ENCODE measurements at places on chromosomes 11 and 22. TPM values are rescaled to one million over a fixed set of nuclear protein-coding genes. Genes with fewer than 3 reads are reported as not detected.

DNA sequence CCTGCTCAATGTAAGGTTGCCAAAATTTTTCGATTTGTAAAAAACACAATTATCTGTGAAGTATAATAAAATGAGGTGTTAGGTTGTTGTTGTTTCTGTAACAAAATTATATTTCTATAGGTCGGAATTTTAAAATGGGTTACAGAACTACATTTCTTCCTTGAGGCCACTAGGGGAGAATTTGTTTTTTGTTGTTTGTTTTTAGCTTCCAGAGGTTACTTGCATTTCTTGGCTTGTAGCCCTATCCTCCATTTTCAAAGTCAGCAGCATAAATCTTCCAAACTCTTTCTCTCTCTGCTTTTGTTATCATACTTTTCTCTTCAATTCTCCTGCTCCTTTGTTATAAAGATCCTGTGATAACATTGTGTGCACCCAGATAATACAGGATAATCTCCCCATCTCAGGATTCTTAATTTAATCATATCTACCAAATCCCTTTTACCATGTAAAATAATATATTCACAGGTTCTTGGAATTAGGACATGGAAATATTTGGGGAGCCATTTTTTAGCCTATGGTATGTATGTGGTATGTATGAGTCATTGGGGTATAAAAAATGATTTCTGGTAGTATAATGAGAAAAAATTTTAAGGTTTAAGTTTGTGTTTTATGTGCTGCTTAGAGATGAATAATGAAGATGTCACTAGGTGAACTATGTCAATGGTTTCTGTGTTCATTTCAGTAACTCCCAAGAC lies 9.4 kb upstream of the PATL1 start:
- DNase-seq: no peak

GRCh38 chr11:14318581-14318981 lies 40.4 kb downstream of the RRAS2 start:
- peak; percentile 36 for DNase-seq

DNA sequence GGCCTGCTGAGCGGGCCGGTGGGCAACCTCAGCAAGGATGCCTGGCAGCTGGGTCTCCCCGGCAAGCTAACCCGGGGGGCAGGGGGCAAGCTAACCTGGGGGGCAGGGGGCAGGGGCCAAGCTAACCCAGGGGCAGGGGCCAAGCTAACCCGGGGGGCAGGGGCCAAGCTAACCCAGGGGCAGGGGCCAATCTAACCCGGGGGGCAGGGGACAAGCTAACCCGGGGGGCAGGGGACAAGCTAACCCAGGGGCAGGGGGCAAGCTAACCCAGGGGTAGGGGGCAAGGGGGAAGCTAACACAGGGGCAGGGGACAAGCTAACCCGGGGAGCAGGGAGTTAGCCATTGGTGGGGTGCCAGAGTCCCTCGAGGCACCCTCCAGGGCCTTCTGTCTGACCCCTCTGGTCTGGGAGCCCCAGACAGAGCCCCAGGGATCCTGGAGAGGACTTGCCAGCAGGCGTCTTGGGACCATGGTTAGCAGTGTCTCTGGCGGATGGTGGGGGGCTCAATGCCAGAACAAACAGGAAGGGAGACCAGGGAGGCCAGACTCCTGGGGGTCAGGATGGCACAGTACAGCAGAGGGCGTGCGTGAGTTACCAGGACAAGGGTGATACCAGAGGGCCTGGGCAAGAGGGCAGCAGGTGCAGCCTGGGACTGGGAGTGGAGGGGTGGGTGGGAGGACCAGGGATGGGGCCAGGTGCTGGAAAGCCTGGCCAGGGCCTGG lies 16.1 kb downstream of the IGF2 start:
- DNase-seq: no peak

- DNase-seq: no peak
These were observed 26.3 kb upstream of the SORL1-AS1 start for GRCh38 chr11:121478895-121479697.

- DNase-seq: no peak
These were observed 8.5 kb downstream of the DCHS1 start for GRCh38 chr11:6646918-6647679.

DNA sequence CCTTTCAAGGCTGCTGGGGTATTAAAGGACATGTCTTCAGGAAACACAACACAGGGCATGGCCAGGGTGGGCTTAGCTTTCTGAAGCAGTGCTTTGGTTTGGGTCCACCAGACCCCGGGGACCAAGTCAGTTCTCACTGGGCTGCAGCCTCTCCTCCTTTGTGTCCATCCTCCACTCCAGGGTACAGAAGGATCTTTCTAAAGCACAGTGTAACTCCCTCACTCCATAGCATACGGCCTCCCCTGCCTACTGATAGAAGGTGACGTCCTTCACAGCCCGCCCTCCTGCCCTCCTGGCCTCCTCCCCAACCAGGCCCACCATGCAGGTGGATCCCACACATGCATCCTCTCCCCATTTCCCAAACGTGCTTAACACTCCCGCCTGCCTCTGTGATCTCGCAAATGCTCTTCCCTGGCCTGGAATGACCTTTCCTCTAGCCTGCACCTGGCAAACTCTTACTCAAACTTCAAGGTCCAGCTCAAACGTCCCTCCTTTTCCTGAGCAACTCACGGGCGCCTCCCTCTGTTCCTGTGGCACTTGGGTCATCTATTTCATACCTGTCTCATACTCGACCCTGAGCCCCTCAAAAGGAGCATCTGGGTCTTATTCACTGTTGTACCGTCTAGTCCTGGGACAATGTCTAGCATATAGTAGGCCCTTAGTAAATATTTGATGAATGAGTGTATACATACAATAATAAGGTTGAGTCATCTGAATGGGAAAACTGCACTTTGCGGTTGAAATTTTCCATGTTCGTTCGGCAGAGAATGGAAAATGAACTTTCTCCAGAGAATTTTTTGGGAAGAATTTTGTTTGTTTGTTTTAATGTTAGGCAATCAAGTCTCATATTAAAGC lies 187.7 kb downstream of the EFCAB6 start:
- peak; percentile 74 for DNase-seq

- no peak for DNase-seq
These were observed 398 bp upstream of the CRACR2B start for GRCh38 chr11:827146-827896.

DNA sequence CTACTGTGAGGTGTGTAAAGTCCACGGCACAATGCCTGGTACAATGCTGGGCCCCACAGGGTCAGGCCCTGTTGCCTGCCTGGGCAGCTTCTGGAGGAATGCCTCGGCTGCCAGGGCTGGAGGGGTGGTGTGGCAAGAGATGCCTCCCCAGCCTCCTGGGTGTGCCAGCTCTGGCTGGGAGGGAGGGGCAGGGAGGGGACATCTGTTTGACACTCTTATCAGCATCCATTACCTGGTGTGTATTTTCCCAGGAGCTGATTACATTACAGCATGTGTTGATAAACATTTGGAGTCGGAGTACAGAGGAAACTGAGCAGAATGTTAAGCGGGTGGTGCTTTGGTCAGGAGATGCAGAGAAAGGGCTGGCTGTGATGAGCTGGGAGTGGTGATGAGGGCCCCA lies 11.0 kb upstream of the NECTIN1 start:
- DNase-seq: no peak

- peak; percentile 48 for DNase-seq
These were observed 26.1 kb downstream of the PTPRJ start for GRCh38 chr11:48006301-48006992.

- DNase-seq: no peak
These were observed 7.2 kb downstream of the LMO1 start for GRCh38 chr11:8256271-8257002.

- DNase-seq: peak; percentile 50
These were observed 7.3 kb upstream of the SYT7 start for GRCh38 chr11:61587951-61588727.

GRCh38 chr11:105609832-105610781 lies at the start of gene GRIA4:
Gene GRIA4 (plus strand): TSS chr11:105610073. CDS start chr11:105610998, 925 bp downstream.
- no peak for DNase-seq

GRCh38 chr11:27310707-27311106 lies 52.3 kb downstream of the CCDC34 start:
- DNase-seq: no peak

DNA sequence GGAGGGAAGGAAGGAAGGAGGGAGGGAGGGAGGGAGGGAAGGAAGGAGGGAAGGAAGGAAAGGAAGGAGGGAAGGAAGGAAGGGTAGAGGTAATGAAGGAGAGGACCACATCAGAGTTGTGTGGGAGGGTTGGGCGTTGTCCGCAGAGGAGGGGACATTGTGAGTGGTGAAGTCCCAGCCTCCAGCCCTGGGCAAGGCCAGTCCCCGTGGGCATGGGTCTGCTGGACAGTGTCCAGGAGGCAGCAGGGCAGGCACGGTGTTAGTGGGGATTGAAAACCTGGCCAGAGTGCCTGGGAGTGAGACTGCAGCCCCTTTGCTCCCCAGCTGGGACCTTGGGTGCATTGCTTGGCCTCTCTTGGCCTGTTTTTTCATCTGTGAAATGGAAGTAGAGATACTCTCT lies 1462.3 kb downstream of the BRD1 start:
- no peak for DNase-seq

GRCh38 chr11:92130421-92130831 lies 94.2 kb upstream of the FAT3 start:
- peak; percentile 47 for DNase-seq

DNA sequence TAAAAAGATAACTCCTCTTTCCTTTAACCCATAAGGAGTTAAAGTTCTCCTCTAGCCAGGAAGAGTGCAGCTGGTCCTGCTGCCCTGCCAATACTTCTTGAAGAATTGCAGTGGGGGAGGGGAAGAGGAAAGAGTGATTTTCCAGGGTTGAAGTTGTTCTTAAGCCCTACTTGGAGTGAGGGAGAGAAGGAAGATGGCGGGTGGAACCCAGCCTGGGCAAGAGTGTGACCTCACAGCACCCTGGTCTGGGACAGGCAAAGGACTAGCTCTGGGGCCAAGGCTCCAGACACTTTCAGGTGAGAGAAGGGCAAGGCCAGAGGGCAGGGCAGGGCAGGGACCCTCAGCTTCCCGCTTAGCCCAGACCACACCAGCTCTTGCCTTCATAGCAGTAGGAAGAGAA lies 6.6 kb downstream of the TNKS1BP1 start:
- DNase-seq: no peak

- DNase-seq: no peak
These were observed 7.1 kb downstream of the SAA4 start for GRCh38 chr11:18229501-18229900.

GRCh38 chr22:17434856-17435255 lies 65.6 kb downstream of the CECR2 start:
- DNase-seq: no peak

GRCh38 chr11:74839446-74839845 lies 90.8 kb downstream of the RNF169 start:
- no peak for DNase-seq

GRCh38 chr11:1498262-1498661 lies 11.7 kb upstream of the MOB2 start:
- no peak for DNase-seq

DNA sequence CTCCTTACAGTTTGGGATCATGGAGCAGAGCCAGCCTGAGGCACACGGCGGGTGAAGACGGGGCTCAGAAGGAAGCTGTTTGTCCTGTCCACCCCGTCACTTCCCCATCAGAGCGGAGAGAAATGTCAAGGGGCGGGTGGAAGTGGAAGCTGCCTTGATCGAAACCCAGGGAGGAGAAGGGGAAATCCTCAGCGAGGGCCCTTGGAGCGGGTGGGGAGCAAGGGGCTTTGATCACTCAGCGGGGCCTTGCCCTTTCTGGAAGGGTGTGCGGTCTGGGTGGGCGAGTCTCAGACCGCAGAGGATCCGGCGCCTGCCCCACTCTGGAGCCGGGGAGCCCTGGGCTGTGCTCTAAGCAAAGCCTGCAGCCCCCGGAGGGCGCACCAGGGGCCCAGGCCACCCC lies 320.4 kb downstream of the NTM start:
- no peak for DNase-seq

DNA sequence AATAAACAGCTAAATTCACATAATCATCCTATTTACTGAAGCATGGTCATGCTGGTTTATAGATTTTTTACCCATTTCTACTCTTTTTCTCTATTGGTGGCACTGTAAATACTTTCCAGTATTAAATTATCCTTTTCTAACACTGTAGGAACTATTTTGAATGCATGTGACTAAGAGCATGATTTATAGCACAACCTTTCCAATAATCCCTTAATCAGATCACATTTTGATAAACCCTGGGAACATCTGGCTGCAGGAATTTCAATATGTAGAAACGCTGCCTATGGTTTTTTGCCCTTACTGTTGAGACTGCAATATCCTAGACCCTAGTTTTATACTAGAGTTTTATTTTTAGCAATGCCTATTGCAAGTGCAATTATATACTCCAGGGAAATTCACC lies 10.7 kb downstream of the RAG1 start:
- DNase-seq: no peak

DNA sequence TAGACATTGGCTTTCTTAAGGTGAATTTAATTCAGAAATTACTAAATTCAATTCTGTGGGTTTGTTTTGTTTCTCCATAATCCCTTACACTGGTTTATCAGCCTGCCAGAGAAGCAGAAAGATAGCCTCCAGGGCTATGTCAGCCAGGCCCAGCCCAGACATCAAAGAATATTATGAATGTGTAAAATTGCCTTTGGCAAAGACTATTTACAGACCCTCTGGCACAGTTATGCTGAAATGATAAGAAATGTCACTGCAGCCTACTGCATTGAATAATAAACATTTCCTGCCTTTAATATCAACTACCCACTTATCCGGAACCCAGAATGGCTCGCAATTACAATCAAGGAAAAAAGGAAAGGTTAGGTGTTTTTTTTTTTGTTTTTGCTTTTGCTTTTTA lies 562.5 kb upstream of the LRRC4C start:
- DNase-seq: no peak

DNA sequence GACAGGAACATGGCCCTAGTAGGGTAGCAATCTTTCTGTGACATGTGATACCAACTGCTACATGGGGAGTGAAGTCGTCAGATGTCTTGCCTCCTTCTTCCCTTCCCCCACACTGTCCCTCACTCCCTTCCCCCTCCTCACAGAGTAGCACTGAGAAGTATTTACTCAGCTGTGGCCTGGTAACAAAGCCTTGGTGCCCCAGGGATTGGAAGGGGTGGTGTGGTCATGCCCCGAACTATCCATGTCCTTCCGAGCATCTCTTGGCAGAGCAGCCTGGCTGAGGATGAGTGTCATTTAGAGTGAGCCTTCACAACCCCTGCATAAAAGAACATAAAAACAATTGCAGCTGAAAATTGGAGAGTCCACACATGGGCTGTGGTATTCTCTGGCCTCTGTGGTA lies 46.1 kb downstream of the ARFGAP2 start:
- DNase-seq: no peak

GRCh38 chr11:82858556-82859091 lies 41.6 kb downstream of the PRCP start:
- DNase-seq: peak; percentile 55

- DNase-seq: no peak
These were observed 6.8 kb downstream of the GRAP2 start for GRCh38 chr22:39907605-39908097.

PRDX5 gene
- 302 TPM for total RNA-seq

NEAT1 gene
- 1,292 TPM for total RNA-seq

POLR2F gene
- total RNA-seq: 87.5 TPM

DCDC1 gene
- 0.19 TPM for total RNA-seq

GP1BB gene
- 0.83 TPM for total RNA-seq

ZDHHC24 gene
- 12.4 TPM for total RNA-seq

OR51S1 gene
- total RNA-seq: not detected

PLEKHA7 gene
- 2.8 TPM for total RNA-seq

PRAME gene
- not detected for total RNA-seq

HBG1 gene
- not detected for total RNA-seq

SLN gene
- not detected for total RNA-seq

FOLR3 gene
- 2.0 TPM for total RNA-seq

HBG2 gene
- not detected for total RNA-seq

IL17REL gene
- not detected for total RNA-seq

All from MCF 10A (cell line).